ENCODE measurements at places on chromosomes 1 and 21.
A peak's percentile ranks its signal among the peaks of the same experiment; 100 is the strongest.

- no peak for DNase-seq
Measured at GRCh38 chr1:239233626-239234025, 152.7 kb upstream of the CHRM3 start.

DNA sequence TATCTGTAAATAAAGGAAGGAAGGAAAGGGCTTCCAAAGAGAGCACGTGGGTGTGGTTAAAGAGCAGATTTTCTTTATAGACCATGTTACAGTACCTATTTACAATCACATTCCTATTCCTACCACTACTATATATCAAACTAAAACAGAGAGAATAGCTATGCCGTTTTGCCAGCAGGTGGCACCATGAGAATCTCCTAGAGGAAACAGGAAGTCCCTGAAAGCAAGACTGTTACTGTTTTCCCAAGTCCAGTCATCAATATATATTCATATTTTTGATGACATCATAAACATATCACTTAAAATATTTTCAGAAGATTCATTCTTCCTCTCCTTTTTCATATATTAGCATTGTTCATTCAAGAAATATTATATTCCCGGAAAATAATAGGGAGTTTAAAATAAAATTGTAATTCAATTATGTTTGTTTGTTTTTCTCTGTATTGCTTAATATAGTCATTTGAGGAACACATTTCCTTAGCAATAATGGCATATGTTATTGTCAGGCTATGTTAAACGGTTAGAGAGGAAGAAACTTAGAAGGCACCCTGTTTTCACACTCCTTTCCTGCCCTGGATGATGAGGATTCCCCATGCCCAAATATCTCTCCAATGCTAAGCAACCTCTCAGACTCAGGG is 6.6 kb downstream of the CCDC190 start:
- peak; percentile 41 for DNase-seq

- DNase-seq, result no peak
Measured at GRCh38 chr1:68873144-68873543, 376.3 kb upstream of the DEPDC1 start.

DNA sequence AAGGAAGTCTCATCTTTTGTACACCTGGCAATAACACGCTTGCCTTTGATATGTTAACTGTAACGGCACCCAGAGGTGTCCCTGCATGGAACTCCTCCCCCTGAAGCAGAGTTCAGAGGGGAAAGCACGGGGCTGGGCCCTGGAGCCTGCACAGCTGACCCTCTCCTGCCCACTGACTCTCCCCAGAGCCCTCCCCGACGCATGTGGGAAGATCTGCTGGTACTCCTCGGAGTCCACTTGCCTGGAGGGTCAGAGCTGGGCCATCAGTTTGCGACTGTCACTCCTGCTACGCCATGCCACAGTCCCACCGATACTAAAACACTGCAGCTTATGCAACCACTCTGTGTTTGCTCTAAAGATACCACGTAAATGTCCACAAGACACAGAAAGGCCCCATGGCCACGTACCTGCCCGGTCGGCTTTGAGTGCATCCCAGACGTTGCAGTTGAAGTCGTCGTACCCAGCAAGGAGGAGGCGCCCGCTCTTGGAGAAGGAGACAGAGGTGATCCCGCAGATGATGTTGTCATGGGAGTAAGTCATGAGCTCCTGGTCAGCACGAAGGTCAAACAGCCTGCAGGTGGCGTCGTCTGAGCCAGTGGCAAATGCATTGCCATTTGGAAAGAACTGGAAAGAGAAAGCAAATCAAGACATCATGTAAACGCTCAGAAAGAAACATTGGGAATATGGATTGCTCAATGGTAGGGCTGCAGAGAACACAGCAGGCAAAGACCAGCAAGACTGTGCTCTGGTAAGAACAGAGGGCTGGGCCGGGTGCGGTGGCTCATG is 10.6 kb upstream of the NADK start:
- DNase-seq, result no peak

GRCh38 chr1:109790735-109791494 is 27.2 kb upstream of the EPS8L3 start:
- no peak for DNase-seq

GRCh38 chr1:86151427-86151826 is 5.1 kb downstream of the COL24A1 start:
- no peak for DNase-seq

- no peak for DNase-seq
Measured at GRCh38 chr1:198155253-198155652, 1.5 kb upstream of the NEK7 start.

DNA sequence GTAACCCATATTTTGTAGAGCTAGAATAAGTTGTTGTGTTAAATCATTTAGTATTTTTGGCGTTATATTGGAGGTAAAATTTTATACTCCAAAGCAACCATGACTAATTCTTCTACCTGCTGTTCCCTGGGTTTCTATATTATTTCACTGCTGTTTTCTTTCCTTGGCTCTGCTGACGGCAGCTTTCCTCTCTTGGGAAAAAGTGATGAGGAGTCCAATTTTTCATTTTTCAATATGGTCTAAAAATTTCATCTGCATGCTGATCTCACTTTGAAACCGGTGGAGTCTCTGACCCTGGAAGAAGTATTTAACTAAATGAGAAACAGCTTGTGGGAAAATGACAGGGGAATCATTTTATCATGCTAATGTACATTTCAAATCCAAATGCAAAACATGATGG is 110.2 kb downstream of the IFI44 start:
- DNase-seq, result no peak

GRCh38 chr1:41053316-41053715 is 31.8 kb upstream of the SLFNL1 start:
- no peak for DNase-seq

DNA sequence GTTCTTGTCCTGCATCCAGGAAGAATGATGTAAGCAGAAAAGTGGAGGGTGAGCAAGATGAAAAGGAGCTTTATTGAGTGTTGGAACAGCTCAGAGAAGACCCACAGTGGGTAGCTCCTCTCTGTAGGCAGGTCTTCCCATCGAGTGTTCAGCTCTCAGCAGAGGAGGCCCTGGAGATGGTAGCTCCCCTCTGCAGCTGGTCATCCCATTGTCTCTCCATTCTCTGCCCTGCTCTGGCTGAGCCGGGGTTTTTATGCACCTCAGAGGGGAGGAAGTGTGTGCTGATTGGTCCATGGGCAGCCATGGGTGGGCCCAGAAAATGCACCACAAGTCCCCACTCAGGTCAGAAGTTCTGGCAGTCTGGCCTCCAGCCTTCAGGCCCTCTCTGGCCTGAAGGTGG is 713.7 kb downstream of the MATN1 start:
- DNase-seq, result no peak

GRCh38 chr1:170770254-170770653 is 106.3 kb downstream of the PRRX1 start:
- no peak for DNase-seq

DNA sequence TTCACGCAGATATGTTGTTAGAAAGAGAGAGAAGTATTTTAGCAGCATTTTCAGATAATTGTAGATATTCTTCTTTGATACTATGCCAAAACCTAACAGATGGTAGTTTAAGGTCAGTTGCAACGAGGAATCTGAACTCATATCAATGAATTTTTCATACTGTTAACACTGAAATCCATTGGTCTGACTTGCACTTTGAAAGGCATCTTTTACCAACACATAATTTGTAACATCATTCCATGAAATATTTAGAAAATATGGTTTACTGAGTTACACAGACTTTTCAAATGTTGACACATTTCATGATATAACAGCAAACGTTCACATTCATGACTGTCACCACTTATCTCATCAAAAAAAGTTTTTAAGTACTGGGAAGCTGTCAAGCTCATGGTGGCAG is 4.6 kb downstream of the ACBD6 start:
- DNase-seq, result no peak

DNA sequence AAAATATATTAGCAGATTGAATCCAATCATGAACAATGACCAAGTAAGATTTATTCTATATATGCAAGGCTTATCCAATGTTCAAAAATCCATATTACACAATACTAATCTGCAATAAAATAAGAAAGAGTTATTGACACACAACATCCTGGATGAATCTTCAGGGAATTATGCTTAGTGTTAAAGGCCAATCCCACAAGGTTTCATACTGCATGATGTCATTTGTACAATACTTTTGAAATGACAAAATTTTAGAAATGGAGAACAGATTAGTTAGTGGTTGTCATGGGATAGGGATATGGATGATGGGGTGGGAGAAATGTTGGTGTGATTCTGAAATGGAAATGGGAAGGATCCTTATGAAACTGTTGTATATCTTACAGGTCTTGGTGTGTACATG is 425.7 kb downstream of the SIPA1L2 start:
- no peak for DNase-seq

GRCh38 chr1:38089712-38090360 is 43.2 kb upstream of the POU3F1 start:
- DNase-seq, result no peak

- no peak for DNase-seq
Measured at GRCh38 chr1:89129911-89130310, 4.0 kb upstream of the GBP2 start.

DNA sequence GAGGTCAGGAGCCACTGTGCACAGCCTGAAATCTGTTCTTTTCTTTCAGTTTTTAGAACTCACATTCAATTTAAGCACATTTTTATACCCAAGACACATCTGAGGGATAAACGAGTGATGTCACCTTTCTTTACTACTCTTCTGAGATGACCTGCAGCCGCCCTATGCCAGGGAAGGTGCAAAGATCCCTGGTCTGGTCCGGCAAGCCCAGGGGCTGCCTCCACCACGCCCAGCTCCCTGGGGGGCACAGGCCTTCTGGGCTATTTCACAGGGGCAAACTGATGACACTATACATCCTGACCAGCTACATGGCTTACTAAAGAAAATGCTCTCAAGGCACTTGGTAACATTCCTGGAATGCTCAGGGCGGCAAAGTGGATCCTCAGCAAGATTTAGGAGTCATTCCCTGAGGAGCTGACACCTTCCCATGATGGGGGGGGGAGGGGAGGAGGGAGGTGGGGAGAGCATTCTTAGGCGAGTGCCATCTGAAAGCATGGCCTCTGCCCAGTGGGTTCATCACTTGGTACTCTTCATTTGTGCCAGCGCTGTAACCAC is 11.3 kb downstream of the MRAP start:
- no peak for DNase-seq

DNA sequence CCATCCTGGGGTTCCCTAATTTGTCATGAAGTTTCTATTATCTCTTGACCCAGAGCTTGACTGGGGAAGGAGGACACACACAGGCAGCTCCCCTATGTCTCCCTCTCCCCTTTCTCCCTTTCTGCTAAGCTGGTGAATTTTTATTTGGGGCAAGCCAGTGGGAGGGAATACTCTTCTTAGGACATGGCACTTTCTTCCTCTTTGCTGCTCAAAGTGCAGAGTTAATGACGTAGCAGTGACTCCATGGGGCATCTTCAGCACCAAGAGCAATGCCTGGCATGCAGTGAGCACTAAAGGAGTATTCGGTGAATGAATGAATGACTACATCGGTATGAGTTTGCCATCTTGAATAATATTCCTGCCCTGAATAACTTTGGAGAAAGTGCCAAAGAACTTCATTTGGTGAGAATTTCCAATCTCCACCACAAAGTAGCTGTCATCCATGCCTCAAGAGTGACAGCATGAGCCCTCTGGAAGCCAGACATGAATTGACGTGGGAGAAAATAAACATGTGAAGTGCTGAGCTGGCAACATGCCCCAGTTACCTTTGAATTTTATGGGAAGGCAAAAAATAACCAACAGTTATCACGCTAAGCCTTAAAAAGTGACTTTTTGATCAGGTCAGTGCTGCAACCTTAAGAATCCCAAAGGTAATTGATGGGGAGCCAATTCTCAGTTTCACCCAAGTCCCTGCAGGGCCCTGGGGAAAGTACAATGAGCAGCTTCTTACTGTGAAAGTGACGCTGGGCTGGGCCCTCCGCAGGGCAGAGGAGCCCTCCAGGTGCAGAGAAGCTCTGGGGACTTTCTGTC is 22.1 kb upstream of the ATF3 start:
- DNase-seq, result no peak

- no peak for DNase-seq
Measured at GRCh38 chr1:36258960-36259344, 34.7 kb downstream of the THRAP3 start.

- no peak for DNase-seq
Measured at GRCh38 chr1:238649200-238649599, 737.2 kb upstream of the CHRM3 start.

GRCh38 chr1:20119347-20119746 is at the start of gene PLA2G2D:
TSS of gene PLA2G2D (minus strand) at chr1:20119536. CDS start at chr1:20119498, 38 bp downstream.
- no peak for DNase-seq

GRCh38 chr1:15959424-15959823 is 16.5 kb downstream of the ZBTB17 start:
- DNase-seq, result no peak

GRCh38 chr1:53067886-53068285 is 5.9 kb downstream of the PODN start:
- DNase-seq, result no peak

DNA sequence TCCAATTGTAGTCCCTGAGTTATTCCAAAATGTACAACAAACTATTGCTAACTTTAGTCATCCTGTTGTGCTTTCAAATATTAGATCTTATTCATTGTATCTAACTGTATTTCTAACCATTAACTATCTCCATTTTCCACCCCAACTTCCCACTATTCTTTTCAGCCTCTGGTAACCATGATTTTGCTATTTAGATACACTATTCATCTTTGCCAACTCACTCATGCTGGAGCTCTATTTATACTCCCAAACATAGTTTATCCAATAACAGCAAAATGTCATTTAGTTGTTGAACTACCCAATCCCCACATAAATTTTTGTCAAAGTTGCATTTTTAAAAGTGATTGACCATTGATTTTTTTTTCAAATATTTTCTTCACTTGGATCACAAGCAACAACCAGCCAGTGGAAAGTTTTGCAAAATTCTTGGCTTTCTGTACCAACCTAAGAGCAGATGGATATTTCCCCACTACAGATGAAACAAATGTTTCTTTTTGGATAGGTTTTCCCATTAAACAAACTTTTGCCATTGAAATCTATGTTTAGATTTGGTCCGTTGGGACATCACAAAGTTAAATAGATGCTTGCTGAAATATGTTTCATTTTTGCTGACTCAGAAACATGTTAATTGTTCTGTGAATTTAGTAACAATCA is 866.0 kb downstream of the LTN1 start:
- DNase-seq, result no peak

DNA sequence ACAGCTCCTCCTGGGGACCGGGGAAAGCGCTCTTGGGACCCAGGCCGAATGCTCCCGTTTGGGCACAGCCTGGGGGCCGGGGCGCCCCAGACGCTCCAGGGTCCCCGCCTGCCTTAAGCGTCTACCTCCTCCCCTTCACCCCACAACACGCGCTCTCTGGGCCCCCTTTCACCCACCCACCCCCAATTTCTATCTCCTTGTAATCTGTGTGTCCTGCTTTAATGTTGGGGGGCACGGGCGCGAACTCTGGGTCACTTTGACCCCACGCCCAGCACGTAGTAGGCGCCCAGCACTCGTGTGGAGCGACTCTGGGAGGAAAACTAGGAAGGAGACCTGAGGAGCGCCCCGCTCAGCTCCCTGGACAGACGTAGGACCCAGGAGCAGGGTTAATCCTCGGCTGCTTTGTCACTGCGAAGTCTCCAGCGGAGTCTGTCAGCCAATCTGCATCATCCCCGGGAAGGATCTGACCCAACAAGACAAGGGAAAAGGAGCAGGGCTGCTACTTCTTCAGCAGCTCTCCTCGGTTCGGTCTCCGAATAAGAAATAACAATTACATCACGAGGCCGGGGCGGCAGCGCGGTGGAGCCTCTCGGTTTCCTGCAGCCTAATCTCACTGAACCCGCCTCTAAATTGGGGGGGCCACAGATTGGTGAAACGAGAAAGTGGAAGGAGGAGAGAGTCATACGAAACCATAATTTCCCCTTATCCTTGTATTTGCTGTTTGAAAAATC is 757 bp upstream of the NRIP1 start:
- DNase-seq, result no peak

GRCh38 chr1:227789084-227790033 is 26.1 kb upstream of the PRSS38 start:
- DNase-seq, result no peak

- DNase-seq, result no peak
Measured at GRCh38 chr1:167432780-167433179, 85.5 kb downstream of the CD247 start.
